ENCODE measurements at places on chromosomes 3 and 15.
A peak's percentile ranks its signal among the peaks of the same experiment; 100 is the strongest.

- peak; percentile 90 for DNase-seq
Observed at GRCh38 chr15:79853492-79854328, 43.1 kb downstream of the MTHFS start.

DNA sequence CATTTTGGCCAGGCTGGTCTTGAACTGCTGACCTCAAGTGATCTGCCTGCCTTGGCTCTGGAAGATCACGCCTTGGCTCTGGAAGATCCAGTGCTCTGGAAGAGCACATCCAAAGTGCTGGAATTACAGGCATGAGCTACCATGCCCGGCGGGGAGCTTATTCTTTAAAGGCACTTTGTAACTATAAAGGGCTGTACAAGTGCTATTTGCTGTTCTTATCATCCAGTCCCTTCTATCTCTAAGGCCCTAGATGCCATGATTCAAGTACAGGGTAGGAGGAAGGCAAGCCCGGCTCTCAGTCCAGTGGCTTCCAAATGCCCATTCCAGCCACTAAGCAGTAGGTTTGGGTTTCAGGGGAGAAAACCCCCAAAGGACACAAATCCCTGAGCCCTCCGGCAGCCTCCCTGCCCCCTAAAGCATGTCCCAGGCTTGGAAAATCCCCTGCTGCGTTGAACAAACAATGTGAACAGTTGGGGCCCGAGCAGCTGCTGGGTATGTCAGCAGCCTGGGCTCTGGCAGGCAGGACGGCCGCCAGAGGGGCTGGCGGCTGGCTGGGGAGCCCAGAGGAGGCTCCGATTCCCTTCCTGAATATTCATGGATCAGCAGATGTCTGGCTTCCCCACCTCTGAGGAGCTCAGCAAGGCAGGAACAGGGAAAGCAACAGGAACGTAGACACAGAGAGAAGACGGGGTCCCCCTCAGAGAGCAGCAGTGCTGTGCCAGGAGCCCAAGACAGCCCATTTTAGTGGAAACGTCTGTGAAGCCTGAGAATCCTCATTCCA, 7.7 kb downstream of the IGDCC4 start:
- DNase-seq: peak; percentile 45

DNA sequence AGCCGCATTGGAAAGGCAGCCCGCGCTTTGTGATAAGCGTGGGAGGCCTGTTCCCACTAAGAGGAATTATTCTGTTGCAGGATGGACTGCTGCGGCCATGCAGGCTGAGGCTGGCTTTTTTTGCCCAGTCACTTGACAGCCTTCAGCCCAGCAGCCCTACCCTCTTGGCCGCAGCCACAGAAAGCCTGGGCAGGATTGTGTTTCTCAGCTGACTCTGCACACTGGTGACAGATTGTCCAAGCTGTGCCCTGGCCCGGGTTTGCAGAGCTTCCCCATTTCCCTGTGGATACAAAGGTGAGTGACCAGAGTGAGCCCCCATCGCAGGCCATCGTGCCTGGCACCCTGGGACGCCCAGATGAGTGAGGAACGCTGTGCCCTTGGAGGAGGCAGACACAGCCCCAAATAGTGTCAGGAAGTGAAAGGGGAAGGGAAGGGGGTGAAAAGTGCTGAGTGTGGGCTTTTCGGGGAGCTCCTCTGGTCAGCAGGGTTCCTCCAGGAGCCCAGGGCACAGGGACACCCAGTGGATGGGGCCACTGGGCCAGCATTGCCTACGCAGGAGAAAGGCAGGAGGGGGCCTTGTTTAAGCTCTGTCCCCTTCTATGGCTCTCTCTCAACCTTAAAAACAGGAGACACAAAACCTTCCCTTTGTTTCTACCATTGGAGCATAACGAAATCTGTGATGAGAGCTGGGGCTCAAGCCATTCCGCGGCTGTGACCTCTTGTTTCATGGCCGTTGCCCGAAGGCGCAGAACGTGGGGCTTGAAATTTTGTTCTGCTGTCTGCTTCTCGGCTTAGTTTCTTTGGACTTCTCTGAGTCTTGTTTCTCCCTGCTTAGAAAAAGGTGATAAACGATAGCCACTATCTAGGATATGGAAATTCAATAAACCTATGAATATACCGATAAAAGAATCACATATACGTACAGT, 91.5 kb upstream of the MEF2A start:
- peak; percentile 64 for DNase-seq

GRCh38 chr3:196220991-196221390, 4.7 kb downstream of the SLC51A start:
- DNase-seq: no peak

DNA sequence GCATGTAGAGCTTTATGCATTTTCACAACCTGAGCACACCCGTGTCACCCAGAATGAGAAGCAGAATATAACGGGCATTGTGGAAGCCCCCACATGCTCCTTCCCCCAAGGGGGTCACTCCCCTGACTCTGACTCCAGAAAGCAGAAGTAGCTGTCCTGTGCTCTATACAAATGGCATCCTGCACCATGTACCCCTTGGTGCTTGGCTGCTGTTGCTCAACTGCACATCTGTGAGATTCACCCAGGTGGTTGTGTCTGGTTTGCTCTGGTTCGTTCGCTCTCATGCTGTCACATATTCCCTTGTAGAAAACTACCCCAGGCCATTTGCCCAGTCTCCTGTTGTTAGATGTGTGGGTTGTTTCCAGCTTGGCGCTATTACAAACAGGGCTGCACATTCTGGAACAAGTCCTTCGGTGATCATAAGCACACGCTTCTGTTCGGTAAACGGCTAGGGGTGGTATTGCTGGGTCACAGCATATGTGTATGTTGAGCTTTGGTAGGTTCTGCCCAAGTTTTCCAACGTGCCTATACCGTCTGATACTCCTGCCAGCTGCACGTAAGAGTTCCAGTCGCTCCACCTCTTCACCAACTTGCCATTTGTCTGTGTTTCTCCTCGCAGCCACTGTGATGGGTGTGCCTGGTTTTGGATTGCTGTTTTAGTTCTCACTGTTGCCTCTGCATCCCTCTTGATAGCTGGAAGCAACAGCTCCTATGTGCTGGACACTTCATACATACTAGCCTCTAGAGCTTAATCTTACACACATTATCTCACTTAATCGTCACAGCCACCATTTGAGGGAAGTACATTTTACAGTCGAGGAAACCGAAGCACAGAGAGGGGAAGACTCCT, 65.4 kb upstream of the SLC6A6 start:
- DNase-seq: no peak

GRCh38 chr3:177470197-177470941, 273.1 kb upstream of the TBL1XR1 start:
- DNase-seq: no peak

GRCh38 chr15:48667701-48668100, 22.2 kb upstream of the FBN1 start:
- no peak for DNase-seq

DNA sequence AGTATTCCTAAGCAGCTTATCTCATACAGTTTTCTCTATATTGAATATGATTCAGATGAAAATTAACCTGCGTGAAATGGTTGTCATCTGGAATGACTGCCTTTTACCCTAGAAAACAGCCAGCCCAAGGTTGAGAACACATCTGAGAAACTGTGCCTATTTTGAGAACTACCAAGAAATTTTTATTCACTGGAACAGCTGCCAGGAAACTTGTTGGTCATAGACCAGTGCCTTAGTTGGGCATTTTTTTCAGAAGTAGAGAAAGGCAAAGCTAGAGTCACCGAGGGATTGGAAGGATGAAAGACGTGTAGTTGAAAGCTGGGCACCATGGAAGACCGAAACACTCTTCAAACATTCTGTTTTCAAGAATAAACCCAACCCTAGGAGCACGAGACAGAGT, 277.1 kb downstream of the LPP start:
- no peak for DNase-seq

- DNase-seq: peak; percentile 53
Observed at GRCh38 chr15:84734794-84735479, 13.5 kb upstream of the ZNF592 start.

DNA sequence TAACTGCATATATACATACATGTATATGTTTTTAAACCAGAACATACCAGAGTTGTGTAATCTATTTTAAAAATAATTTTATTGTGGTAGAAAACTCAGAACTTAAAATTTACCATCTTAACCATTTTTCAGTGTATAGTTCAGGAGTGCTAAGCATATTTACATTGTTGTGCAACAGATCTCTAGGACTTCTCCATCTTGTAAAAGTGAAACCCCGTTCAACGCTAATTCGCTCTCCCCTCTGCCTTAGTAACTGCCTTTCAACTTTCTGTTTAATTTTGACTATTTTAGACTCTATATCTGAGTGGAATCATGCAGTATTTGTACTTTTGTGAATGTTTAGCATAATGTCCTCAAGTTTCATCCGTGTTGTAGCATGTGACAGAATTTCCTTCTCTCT, 51.8 kb upstream of the SSR3 start:
- DNase-seq: no peak

DNA sequence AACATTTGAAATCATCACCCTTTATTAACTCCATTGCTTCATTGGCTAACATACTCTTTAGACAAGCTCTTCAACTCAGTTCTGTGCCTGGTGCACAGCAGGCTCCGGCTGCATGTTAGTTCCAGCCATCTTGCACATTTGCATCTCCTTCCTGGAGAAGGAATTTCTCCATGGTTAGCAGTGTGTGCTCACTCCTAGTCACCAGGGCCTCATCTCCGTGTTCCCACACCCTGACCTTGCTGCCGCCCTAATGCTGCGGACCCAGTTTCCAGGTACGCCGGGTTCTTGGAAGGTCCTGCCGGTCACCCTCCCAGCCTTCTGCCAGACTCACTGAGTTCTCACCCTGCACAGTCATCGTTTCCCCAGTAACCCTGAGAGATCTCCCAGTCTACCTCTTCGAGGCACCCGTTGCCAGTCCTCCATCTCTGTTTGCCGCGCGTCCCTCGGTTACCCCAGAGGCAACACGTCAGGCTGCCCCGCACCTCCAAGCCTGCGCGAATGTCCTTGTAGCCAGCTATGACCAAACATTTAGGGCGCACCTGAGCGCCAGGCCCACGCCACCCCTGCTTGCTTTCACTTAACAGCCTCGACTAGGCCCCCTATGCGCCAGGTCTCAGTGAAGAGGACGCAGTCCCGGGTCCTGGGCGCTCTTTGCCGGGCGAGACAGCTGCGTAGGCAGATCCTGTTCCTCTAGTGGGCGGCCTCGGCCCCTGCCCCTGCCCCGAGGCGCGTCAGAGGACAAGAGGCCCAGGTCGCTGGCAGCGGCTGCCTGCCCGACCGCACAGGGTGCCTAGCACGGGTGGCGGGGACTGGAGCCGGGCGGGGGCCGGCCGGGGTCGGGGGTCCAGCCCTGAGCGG, 747 bp upstream of the ZNF592 start:
- DNase-seq: peak; percentile 72

DNA sequence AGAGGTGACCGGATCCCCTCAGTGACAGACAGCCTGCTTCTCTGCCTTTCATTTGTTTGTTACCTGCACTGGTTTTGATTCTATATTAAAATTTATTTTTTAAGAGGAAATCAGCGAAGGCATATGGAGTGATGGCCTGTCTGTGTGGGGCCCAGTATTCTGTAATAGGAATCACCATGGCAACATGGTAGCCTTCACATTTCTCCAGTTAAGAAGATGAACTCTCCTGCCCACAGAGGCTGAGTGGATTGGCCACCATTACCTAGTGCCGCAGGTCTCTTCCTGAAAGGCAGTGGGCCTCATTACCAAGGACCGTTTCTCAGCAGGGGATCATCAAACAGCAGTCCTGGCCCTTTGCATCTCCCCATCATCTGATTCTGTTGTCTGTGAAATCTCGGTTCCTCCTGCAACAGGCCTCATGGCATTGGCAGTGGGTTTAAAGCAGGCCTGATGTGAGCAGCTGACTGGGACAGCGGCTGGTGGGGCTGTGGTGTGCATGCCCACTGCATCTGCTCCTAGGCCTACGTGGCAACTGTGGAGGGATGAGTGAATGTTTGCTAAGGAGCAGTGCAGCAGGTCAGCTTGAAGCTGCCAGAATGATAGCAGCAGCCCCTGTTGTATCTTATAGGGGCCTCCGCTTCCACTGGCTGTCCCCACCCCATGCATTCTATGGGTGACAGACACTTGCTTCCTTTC, 114.5 kb downstream of the CHCHD6 start:
- no peak for DNase-seq

DNA sequence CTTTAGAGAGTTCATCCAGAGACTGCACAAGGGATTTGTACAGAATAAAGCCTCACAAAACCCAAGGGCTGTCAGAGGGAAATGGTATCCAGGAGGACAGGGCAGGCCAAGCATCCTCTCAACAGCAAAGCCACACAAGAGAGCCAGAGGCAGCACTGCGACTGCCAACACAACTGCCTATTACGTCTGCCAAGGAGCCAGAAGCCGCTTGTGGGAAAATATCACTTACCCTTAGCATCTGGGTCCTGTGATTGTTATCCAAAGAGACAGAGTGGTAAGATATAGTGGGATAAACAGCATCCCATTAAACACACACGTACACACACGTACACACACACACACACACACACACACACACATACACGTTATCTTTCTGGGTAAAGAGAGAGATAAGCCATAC, 618.3 kb upstream of the AGTR1 start:
- DNase-seq: peak; percentile 82

DNA sequence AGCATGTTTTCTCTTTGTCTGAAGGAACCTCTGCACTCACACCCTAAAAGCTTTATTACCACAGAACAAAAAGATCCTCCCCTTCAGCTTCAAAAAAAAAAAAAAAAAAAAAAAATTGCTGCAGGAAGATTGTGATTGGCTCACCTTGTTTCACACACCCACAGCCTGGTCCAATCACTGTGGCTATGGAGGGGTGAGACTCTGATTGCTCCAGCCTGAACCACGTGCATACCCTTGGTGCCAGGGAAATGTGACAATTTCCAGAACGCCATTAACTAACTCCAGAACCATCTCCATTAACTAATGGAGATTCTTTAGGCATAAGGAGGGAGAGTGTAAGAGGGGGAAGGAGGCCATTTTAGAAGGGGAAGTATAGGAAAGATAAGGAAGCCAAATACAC, 106.5 kb upstream of the CRBN start:
- DNase-seq: no peak

DNA sequence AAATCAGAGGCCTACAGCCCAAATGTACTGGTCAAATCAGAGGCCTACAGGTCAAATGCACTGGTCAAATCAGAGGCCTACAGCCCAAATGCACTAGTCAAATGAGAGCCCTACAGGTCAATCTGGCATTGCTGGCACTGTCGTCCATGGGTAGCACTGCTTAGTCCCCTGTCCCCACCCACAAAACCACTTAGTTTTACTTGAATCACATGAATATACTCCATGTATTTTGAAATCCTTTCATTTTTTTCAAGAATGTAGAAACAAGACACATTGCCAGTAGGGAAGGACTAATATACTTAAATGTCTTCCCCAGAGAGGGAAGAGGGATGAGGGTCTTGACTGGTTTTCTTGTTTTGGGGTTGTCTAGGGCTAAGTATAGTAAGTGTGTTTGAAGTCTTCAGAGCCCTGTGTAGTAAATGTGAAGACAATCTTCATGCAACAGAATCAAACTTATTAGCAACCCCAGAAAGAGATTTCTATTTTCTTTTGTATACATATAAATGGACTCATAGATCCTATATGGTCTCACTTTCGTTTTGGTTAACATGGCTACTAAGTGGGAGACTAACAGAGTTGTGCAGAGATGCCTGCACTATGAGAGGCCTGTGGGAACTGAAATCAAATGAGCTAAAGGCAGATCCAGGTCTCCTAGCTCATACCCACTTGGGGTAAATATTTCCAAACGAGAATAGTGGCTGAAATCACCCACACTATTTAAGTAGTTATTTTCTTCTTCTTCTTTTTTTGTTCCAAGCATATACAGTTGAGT, 38.3 kb upstream of the DCUN1D1 start:
- no peak for DNase-seq

Data from Ammon's horn (tissue), 1 donor.